ENCODE measurements at places on chromosomes 4 and X.

- DNase-seq: no peak
These were observed 895 bp downstream of the SMIM14 start for GRCh38 chr4:39637586-39638353.

- no peak for DNase-seq
These were observed 159.9 kb downstream of the PCDH7 start for GRCh38 chr4:30879855-30880598.

DNA sequence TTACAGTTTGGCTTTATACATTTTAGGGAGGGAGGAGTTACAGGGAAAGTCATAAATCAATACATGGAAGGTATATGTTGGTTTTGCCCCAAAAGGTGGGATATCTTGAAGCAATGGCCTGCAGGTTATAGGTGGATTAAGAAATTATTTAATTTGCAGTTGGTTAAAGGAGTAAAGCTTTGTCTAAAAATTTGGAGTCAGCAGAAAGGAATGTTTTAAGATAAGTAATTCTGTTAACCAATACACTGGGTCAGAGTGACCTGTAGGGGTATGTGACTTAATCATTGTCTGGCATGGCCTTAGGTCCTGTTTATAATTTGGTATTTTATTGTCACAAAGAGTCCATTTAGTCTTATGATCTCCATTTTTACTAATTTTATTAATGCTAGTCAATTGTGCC is 115.0 kb downstream of the AGTR2 start:
- DNase-seq: no peak

- DNase-seq: no peak
These were observed 6.0 kb upstream of the SOX3 start for GRCh38 chrX:140510895-140511295.

DNA sequence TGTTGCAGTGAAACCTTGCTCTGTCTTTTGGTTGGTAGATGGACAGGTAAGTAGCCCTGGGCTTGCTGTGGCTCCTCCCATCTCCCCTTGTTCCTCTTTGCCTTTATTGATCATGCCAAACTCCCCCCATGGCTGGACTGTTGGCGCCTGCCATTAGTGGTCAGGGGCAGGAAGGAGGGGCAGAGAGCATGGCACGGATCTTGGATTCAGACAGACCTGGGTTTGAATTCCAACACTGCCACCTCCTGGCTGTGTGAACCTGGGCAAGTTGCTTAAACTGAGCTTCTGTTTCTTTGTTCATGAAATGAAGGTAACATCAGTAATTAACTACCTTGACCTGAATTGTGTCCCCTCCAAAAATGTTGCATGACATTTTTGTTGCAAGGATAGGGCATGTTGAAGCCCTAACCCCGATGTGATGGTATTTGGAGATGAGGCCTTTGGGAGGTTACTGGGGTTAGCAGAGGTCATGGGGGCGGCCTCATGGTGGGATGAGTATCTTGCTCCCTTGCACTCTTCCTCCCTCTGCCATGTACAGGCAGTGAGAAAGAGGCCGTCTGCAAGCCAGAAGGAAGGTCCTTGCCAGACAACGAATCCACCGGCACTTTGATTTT is 6.0 kb downstream of the SLC2A9 start:
- no peak for DNase-seq

DNA sequence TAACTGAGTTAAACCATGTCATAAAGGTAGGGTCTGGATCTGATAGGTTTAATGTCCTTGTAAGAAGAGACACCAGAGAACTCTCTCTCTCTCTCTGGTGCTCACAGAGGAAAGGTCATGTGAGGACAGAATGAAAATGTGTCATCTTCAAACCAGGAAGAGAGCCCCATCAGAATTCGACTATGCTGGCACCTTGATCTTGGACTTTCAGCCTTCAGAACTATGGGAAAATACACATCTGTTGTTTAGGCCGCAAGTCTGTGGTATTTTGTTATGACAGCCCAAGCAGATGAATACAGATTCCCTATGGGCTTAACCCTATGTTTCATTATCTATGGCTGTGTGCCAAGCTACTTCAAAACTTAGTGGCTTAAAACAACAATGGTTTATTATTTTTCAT is 105.5 kb upstream of the DDIT4L start:
- DNase-seq: no peak

GRCh38 chr4:133152330-133152821 is 3.3 kb downstream of the PCDH10 start:
- no peak for DNase-seq

DNA sequence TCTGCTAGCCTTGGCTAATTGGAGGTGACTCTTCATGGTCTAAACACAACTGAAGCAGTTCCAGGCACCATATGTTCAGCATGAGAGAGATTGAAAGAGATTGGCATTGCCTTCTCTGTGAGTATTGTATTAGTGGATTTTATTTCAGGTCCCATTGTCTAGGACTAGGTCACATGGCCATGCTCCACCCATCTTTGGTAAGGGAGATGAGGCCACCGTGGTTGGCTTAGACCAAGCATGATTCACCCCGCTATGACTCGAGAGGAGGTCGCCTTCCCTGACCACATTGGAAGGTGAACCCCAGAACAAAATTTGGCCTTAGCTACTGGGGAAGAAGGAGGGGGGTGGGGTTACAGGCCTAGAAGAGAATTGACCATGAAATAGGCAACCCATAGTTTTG is 109.9 kb upstream of the BCOR start:
- no peak for DNase-seq

DNA sequence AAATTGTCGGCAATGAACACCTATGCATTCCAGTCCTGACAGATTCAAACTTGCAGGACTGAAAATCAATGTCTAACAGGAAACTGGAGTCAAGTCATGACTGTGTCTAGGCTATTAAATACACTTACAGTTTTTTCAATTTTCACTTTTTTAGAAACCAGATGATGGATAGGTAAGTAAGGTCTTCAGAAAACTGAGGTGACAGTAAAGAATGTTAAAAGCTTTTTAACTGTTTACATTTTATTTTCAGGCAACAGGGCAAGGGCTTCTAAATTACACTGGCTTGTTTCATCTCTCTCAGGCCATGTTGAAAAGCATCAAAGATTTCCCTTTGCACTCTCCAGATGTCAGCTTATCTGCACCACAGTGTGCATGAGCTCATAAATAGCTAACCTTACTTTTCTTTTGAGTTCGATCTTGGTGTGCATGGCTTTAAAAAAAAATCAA is 65.2 kb downstream of the SEC24D start:
- DNase-seq: no peak

GRCh38 chrX:21658152-21658737 is at the start of gene KLHL34:
KLHL34 (minus strand) TSS chrX:21658330; CDS start chrX:21657788, 542 bp downstream.
- no peak for DNase-seq

GRCh38 chrX:118129681-118130080 is 13.1 kb upstream of the KLHL13 start:
- no peak for DNase-seq

DNA sequence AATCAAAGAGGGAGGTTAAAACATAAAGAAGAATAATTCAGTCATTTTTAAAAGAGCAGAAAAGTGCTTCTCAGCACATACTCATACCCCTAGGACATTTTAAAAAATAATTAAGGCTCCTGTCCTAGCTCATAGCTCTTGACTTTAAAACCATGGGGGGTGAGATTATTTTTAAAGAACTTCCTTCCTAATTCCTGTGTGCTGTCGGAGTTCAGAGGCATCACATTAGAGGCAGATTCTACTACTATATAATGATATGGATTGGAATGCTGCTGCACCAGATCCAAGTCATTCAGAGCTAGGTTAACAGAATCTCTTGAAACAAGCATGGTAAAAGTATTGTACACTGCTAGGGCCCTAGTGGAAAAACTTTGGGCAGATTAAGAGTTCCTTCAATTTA is 456.5 kb upstream of the ADGRL3 start:
- DNase-seq: no peak

GRCh38 chr4:105950701-105951100 is 55.4 kb downstream of the NPNT start:
- DNase-seq: no peak

DNA sequence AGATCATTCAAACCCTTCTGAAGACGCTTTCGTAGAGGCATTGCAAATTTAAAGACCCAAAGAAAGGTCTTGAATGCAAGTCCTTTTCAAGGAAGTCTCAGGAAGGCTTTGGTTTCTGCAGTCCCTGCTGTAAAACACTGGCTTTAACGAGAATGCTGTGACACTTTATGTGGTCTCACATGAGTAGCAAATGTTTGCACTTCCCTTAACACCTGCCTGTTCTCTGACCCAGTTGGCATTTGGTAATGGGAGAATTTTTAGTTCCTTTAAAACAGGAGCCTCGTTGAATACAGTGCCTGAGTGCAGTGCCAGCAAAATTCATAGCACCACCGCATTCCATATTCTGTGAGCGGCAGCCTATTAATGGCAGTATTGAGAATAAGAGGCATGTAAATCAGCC is 330.5 kb upstream of the PRKX start:
- DNase-seq: no peak

- no peak for DNase-seq
These were observed 12.8 kb downstream of the MTM1 start for GRCh38 chrX:150581093-150581775.

- peak; percentile 39 for DNase-seq
These were observed 828 bp downstream of the MCUB start for GRCh38 chr4:109560687-109561461.

DNA sequence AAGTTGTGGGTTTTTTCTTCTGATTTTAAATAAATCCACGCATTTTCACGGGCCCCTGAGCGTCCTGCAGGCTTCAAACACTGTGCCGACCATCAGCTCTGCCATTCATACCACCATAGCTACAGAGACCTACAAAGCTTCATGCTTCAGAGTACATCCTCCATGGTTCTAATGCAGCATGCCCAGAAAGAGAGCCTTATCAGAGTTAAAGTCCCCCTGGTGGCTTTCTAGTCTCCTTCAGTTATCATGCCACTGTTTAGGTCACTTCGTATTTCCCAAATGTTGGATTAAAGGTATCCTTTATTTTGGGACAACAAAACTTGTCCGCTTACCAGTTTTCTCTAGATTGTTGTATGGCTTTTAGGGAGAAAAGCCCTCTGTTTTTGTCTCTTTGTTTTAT is 66.7 kb upstream of the VCX2 start:
- no peak for DNase-seq

- DNase-seq: no peak
These were observed 34.1 kb downstream of the P2RY8 start for GRCh38 chrX:1502853-1503252.

DNA sequence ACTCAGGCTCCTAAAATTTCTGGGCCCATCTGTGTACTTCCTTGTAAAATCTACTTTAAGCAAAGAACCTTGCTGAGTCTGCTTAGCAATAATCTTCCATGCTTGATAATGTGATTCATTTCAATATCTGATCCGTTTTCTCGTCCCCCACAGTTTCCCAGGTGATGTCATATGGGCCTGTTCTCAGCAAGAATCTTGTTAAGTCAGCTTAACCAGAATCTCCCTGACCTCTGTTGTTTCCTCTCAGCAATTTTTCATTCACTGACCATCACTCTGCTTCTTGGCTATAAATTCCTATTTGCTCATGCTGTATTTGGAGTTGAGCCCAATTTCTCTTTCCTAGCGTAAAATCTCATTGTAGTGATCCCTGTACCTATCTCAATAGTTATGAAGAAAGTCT is 13.9 kb downstream of the CSN2 start:
- no peak for DNase-seq

DNA sequence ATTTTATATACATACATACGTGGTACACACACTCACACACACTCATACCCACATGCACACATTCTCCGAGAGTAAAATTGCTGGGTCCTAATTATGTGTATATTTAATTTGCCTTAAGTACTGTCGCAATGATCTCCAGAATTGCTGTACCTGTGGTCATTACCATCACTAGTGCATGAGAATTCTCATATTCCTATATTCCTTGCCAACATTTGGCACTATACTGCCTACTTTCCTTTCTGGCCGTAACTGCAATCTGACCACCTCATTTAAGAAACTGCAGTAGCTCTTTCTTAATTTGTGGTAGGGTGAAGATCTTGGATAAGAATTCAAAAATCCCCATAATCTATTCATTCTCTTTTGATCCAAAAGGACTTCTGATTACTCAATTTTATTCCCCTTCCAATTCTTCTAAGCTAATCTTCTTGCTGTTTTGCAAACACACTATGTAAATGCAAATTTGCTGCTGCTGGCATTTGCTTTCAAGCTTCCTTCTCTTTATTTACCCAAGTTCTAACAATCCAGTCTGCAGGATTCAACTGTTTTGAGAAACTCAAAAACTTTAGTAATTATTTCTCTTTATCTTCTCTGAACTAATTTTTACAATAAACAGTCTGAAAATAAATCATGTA is 45.1 kb downstream of the ASIC5 start:
- DNase-seq: no peak

- no peak for DNase-seq
These were observed 137.0 kb downstream of the MAGEB5 start for GRCh38 chrX:26352891-26353430.

GRCh38 chr4:74431113-74431826 is 13.7 kb upstream of the AREG start:
- DNase-seq: no peak

GRCh38 chr4:74537459-74537858 is 92.5 kb downstream of the AREG start:
- DNase-seq: no peak

DNA sequence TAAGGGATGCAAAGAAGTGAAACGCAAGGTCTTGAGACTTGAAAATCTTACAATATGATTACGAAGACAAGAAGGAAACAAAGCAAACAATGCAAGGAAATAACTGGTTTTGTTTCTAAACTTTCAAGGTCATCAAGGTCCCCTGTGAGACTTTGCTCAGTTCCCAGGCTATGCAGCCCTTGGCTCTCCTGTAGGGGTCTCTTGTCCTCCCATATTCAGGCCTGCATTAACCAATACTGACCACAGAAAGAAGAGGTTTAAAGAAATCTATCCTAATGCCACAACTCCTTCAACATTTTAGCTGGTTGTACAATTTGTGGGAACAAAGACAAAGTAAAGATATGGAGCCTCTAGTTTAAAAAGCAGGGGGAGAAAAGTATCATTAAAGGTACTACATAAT is 209.2 kb downstream of the LHFPL1 start:
- no peak for DNase-seq

DNA sequence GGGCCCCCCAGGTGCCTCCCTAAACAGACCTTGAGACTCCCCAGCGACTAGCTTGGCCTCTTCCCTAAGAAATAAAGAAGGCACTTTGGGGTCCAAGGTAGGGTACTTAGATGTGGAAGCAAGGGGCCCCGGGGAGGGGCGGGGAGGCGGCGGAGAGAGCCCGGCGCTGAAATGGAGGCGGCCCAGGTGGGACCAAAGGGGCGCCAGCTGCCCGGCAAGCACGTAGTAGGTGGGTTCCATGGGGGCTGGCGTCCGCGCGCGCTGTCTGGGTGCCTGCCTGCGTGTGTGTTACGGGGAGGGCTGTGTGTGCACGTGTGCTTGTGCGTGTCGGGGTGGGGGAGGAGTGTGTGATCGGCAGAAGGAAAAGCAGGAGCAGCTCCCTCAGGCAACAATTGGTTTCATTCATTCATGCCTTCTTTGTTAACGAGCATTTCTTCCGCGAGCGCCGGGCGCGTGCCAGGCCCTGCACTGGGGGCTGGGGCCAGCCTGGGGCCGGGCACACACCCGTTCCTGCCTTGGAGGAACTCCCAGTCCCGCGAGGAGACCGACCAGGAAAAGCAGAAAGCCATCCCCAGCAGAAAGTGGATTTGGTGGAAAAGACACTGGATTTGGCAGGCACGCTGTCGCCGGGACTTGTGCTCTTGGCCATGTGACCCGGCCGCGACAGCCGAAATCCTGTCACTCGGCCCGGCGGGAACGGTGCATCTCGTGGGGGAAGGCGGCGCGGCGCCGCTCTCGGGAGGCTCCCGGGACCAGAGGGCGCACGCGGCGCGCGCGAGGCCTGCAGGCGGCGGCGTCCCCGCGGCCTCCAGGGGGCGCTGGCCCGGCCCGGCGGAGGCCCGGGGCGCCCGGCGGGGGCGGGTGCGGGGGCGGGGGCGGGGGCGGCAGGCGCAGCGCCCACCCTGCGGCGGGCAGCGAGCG is 3.3 kb upstream of the DUSP9 start:
- no peak for DNase-seq

- DNase-seq: no peak
These were observed 1678.8 kb upstream of the TENM3 start for GRCh38 chr4:180564448-180564847.

Data from T-helper 22 cell (primary cell).